ENCODE measurements at places on chromosomes 2 and 18.

GRCh38 chr2:24840962-24841945 is 48.0 kb downstream of the CENPO start:
- peaks cover 12% of the 10 kb centered on the region for H3K36me3 ChIP-seq
- no peaks in the 10 kb centered on the region for H3K4me1 ChIP-seq
- no peak overlapping the region for H3K27ac ChIP-seq
- no peak overlapping the region for H3K4me3 ChIP-seq

DNA sequence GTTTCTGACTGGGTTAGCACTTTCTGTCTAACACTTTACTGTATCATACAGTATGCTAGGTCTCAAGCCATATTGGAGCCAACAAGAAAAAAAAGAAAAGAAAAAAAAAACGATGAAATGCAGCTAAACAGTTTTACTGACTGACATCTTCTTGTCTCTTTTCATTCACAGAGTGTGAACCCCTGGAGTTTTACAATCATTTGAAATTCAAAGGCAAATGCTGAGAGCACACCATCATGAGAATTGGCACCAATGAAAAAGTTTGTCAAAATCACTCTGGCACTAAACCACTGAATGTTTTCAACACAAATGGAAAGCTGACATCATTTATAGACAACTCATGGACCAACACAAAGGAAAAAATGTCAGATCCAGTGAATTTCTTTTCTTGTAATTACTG is 513.3 kb downstream of the LRRTM4 start:
- H3K4me1 ChIP-seq = no peaks in the 10 kb centered on the region
- no peaks in the 10 kb centered on the region for H3K36me3 ChIP-seq
- H3K27ac ChIP-seq = no peak overlapping the region
- no peak overlapping the region for H3K4me3 ChIP-seq
- no peak for DNase-seq

DNA sequence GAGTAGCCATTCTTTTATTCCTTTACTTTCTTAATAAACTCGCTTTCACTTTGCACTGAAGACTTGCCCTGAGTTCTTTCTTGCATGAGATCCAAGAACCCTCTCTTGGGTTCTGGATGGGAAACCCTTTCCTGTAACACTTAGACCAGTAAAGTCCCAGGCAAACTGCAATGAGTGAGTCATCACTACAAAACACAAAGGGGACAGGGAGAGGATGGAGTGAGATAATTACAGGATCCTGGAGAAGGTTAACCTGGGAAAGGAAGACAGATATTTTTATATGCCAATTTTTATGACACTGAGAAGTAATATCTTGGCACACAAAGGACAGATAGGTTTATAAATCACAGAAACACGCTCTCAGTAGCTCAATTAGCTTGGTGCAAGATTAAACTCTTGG is 48.7 kb downstream of the EHD3 start:
- no peaks in the 10 kb centered on the region for H3K4me1 ChIP-seq
- H3K27me3 ChIP-seq = peaks cover 4% of the 10 kb centered on the region
- H3K36me3 ChIP-seq = no peaks in the 10 kb centered on the region
- no peak overlapping the region for H3K4me3 ChIP-seq
- no peak overlapping the region for H3K27ac ChIP-seq

- no peaks in the 10 kb centered on the region for H3K4me1 ChIP-seq
- no peak overlapping the region for H3K4me3 ChIP-seq
- no peak overlapping the region for H3K27ac ChIP-seq
- no peaks in the 10 kb centered on the region for H3K27me3 ChIP-seq
These were observed 200.8 kb upstream of the SLC35G4 start for GRCh38 chr18:11408555-11409065.

DNA sequence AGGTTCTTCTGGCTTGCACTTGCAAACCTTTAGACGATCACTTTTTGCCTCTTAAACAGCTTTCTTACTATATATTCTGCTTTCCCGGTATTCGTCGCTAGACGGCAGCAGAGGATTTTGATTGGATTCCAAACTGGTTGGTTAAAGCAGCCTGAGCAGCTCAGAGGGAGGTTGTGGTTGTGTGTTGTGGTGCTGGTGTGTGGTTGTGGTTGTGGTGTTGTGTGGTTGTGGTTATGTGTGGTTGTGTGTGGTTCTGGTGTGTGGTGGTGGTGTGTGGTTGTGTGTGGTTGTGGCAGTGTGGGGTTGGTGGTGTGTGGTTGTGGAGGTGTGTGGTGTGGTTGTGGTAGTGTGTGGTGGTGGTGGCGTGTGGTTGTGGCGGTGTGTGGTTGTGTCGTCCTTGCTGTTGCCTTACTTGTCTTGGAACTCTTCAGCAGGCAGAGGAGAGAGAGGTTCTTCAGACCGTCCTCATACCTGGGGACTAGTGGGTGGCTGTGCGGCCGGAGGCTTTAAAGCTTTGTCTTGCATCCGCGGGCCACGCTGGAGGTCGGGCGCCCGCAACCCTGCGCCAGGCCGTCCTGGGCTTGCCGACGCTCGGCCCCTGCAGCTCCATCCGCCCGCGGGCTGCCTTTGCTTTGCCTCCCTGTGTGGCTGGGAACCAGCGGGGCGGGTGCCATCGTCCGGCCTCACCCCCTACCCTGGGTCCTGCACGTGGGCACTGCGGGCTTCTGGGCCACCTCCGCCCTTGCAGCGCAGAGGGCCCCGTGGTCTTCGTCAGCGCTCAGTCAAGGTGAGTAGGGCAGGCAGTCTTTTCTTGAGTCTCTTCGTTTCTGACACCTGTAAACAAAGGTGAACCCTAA is 190.8 kb downstream of the ARHGAP28 start:
- no peak overlapping the region for H3K4me3 ChIP-seq
- no peaks in the 10 kb centered on the region for H3K36me3 ChIP-seq
- no peaks in the 10 kb centered on the region for H3K27me3 ChIP-seq
- H3K27ac ChIP-seq = peak overlapping the region; percentile 61
- no peaks in the 10 kb centered on the region for H3K4me1 ChIP-seq

DNA sequence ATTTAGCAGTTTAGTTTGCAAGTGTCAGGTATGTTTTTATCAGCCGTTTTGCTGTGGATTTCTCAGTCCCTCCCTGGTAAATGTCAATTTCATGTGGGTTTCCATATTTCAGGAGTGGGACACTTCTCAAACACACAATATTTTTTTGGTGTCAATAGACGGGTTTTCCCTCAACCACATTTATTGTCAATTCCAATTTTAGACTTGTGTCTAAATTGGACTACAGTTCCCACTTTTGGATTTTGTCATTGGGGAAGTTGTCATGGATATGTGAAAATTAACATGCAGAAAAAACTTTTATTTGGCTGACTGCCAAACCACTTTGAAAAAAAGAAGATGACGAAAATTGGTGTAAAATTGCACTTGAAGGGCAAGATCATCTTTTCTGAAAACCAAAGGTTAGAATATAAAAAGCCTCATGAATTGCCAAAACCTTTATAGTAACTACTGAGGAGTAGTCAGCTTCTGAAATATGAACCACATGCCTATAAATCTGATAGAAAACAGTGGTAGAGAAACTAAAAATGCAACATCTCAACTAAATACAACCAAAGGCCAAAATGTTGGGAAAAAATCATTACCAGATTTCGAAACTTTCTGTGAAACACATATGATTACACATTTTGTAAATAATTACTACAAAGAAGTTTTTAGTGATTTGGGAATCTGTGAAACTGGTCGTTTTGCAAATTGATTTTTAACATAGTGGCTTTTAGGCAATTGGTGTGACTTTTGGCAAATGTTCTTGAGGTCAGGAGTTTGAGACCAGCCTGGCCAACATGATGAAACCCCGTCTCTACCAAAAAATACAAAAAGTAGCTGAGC is 106.4 kb downstream of the BCL2L11 start:
- peaks cover 30% of the 10 kb centered on the region for H3K27me3 ChIP-seq
- no peak for DNase-seq
- no peaks in the 10 kb centered on the region for H3K4me1 ChIP-seq
- no peak overlapping the region for H3K4me3 ChIP-seq

- no peak for DNase-seq
- H3K27ac ChIP-seq = no peak overlapping the region
- no peak overlapping the region for H3K4me3 ChIP-seq
- H3K36me3 ChIP-seq = no peaks in the 10 kb centered on the region
These were observed 369.8 kb upstream of the SOX11 start for GRCh38 chr2:5322396-5322795.

GRCh38 chr2:30484995-30485394 is 37.9 kb downstream of the LCLAT1 start:
- peaks cover 22% of the 10 kb centered on the region for H3K4me1 ChIP-seq
- no peak overlapping the region for H3K4me3 ChIP-seq
- DNase-seq = no peak
- no peak overlapping the region for H3K27ac ChIP-seq
- H3K27me3 ChIP-seq = no peaks in the 10 kb centered on the region

DNA sequence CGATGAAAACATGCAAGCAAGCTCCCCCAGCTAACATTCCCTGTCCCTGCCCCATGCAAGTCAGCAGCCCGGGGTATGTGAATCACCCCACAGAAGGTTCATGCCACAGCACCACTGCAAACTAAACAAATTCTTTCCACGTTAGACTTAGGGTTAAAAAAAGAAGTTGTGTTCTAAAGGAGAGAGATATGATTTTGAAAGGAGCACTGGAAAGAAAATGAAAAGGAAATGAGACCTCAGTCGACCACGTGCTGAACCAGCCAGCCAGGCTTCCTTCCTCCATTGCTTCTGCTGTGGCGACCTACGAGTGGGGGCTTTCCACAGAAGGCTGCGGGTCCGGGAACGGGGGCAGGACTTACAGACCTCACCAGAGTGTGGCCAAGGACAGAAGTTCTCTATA is 52.0 kb downstream of the ARL4C start:
- H3K36me3 ChIP-seq = peaks cover 38% of the 10 kb centered on the region
- H3K27me3 ChIP-seq = no peaks in the 10 kb centered on the region
- DNase-seq = peak; percentile 41
- H3K27ac ChIP-seq = peak overlapping the region; percentile 91
- H3K4me3 ChIP-seq = peak overlapping the region; percentile 40
